ENCODE measurements at places on chromosomes 4 and X.

DNA sequence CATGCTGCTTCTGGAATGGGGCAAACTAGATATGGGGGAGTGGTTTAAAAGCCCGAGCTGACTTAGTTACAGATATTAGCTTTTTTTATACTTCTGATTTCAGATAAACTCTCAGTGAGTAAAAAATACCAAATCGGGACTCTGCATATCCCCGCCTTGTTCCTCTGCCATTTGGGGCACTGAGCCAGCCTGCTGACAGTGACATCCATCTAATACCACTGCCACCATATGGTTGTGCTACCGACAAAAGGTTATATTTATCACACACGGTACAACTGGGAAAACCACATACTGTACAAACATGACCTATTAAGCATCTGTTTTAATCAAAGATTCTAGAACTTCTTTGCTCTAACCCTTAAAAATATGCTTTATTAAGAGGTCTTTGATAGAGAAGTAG is 78.7 kb downstream of the GALNT7 start:
- DNase-seq = no peak

DNA sequence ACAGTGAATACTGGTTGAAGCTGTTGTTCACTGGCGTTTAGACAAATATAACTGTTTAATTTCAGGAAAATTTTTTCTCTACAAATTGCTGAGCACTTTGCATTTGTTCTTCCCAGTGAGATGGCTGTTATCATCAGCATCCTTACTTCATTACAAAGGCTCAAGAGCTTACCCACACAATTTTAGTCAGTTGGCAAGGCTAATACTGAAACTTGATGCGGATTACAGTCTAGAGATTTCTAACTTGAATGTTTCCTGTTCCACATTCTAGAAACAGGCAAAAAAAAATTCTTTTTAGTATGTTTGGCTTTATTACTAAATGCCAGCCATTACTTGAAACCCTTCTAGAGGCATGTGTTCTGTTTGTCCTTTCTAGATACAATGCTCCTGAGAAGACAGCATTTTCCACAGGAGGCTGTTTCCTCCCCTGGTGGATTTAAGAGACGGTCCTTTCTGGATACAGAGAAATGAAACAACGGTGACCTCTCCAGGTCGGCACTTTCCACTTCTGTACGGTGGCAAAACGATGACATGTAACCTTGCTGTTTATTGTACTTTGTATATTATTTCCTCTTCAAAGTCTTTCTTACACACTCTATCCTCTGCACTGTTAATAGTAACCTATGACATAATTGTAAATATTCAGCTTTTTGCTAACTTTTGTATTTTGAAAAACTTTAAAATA is 80.9 kb downstream of the RFC1 start:
- no peak for DNase-seq

GRCh38 chr4:56410247-56411062 is 23.2 kb upstream of the AASDH start:
- no peak for DNase-seq

- DNase-seq = no peak
Observed at GRCh38 chr4:190015538-190016368, 11.3 kb downstream of the FRG2 start.

GRCh38 chrX:103615781-103616371 is 8.1 kb downstream of the TCEAL3 start:
- DNase-seq = no peak

All from glutamatergic neuron (in vitro differentiated cells).